ENCODE measurements at places on chromosomes 5 and 9.

GRCh38 chr5:130109152-130109551 lies 204.9 kb downstream of the CHSY3 start:
- peak; percentile 90 for DNase-seq

DNA sequence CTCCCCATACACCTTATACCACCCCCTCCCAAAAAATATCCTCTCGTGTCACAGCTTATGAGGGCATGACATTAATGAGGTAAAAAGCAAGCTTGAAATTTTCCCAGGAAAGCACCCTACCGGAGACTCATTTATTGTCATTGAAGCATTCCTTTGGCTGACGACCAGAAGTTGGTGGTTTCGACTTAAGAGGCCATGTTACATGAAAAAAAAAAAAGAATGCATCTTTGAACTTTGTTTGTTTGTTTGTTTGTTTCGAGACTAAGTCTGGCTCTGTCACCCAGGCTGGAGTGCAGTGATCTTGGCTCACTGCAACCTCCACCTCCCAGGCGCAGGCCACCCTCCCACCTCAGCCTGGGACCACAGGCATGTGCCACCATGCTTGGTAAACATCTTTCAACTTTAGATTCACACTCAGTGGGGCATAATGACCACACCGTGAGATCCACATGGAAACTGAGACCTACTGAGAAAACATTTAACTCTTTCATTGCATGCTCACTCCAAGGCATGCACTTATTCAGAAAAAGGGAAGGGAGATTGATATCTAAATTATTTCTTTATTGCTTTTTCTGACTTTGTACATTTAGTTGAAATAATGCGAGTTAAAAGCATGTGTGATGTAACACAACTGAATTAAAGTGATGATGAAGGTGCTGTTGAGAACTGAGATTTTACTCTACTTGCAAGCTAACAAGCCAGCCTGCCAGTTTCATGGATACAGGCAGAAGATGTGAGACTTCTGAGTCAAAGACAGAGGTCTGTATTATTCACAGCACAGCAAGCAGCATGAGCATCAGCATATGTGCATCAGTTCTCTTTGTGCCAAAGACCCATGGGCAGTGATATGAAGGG lies 5.1 kb upstream of the RAB14 start:
- no peak for DNase-seq

DNA sequence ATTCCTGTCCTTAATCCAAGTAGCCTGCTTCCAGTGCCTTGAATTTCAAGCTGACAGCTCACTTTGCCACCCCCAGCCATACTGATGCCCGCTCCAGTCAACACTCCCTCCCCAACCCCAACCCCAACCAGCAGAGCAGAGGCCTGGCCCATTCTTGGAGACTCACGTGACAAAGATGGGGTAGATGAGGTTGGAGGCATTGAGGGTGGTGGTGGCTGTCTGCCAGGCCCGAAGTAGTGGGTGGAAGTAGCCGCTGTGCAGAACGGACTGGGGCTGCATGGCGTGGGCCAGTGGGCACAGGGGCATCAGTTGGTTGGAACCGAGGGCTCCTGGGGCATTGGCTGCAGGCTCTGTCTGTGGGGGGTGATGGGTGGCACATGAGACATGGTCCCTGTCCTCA lies 7.8 kb downstream of the ALAD start:
- no peak for DNase-seq

DNA sequence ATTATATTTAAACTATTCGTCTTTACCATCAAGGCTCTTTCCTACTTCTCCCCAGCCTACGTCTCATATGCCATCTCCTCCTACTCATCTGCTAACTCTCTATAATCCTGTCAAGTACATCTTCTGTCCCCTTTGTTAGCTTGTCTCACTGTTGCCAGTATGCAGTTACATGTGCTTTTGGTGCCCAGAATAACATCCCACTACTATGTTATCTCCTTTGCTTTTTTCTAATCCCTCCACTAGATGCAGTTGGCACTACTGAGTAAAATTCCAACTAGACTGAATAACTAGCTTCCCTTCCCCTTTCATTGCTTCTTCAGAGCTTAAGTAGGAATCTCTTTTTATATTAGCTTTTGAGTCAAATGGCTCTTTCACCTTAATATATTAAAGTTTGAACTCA lies 3.0 kb upstream of the ARRDC3 start:
- DNase-seq: peak; percentile 48

- DNase-seq: no peak
These were observed 111.4 kb upstream of the SLC1A3 start for GRCh38 chr5:36494841-36495601.

DNA sequence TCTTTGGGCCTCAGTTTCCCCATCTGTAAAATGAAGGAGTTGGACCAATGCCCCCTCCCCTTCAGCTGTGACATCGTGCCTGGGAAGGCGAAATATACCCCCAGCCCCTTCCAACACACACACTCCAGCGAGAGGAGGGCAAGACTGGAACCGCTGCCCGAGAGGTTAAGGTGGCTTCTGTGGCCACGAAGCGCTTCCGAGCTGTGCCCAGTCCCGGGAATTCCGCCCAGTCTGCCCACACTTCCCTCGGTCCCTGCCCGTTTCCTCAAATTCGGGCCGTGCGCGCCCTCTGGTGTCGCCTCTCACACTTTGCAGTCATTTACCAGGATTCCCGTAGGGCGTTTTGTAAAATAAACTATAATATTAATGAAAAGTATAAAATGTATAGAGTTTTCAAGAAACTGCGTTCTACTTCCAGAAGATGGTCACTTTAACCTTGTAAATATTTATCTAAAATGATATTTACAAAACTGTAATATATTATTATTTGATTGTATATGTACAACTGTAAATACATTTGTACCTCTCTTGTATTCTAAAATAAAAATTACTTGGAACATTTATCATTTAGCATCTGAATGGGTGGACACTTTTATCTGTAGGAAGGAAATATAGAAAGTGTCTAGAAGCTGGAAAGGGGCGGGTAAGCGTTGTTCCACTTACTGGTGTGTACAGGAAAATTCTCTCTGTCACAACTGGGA lies 11.0 kb upstream of the EXOSC2 start:
- DNase-seq: peak; percentile 73

DNA sequence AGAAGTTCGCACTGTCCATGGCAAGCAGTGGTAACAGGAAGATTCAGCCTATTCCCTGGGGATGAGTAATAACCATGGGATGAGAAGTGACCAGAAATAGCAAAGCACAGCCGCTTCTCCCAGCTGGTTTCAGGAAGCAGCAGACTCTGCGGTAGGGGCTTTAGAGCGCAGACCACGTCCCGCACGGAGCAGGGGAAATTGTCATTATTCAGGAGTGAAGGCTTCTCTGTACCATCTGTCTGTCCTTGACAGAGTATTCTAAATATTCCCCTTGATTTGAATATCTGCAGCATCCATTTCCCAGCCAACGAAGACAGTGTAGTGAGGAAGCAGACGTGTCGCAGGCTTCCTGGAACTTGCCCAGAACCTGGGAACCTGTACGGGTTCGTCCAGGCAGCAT lies 159.6 kb downstream of the NXNL2 start:
- DNase-seq: no peak

DNA sequence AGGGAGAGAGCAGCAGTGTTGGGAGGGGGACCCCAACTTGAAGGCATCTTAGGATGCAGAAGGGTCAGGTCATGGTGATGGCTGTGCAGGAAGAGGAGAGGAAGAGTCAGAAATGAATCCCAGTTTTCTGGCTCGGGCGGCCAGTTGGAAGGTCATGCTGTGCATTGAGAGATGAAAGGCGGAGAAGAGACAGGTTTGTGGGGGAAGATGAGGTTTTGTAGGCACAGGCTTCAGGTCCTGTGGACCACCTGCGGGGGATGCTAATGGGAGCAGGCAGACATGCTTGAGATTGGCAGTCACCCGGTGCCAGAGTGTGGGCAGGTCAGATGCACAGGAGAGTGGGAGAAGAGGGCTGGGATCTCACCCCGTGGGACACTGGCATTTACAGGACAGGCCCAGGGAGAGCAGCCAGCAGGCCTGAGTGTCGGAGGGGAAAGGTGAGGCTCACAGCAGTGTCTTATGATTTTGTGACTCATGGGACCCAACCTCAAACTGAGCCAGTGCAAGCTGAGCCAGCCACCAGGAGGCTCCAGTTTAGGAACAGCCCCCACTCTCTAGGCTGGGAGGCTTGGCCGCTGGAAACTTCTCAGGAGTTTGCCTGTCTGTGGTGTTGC lies 17.5 kb downstream of the STXBP1 start:
- no peak for DNase-seq

DNA sequence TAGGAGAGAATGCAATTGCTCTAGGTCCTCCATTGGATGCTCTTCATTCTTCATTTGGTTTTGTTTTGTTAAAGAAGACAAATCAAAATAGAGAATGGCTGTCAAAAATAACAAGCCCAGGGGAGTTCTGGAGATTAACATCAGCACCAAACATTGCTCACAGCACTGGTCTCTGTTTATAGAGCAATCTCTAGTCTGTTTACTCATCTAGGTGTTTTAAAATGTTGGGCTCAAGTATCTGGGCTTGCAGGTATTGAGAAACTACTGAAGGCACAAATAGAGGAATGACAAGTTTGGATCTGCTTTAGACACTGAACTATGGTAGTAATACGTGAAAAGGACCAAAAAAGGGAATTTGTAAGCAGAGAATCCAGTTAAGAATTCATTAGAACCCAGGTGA lies 77.0 kb upstream of the TMC1 start:
- DNase-seq: no peak

DNA sequence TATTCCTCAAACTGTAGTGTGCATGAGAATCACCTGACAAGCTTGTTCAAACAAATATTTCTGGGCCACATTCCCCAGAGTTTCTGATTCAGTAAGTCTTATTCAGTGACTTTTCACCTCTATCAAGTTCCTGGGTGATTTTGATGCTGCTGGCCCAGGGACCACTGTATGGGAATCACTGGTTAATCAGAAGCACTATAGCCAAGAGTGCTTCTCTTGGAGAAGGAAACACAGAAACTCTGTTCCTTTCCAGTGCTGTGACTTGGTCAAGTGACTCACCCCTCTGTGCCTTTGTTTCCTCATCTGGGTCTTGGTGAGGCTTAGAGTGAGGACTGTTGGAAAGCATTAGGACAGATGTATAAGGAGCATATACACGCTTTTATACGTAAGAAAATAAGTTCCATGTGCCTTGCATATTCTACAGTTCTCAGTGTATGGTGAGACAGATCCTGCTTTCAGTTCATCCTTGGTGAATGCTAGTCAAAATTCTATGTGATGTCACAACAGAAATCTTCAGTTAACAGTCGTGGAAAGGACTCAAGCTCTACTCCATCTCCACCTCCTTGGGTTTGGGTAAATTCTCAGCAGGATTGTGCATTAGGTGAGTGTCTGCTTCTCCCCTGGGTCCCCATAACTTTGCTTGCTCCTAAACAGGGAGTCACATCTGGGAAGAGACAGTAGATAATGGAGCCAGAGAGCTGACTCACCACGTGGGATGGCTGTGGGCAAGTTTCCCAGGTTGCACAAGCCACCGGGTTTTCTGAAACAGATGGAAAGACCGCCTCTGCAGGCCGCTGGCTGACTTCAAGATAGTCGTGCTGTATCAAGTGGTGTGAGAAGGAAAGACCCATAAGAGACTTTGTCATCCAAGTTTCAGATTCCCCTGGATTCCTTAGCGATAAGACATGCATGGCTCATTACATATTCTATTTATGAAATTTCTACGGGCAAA lies 117.0 kb downstream of the NXNL2 start:
- no peak for DNase-seq

- no peak for DNase-seq
These were observed 186.1 kb upstream of the PRLR start for GRCh38 chr5:35416217-35416988.

GRCh38 chr9:5553211-5553610 lies 42.9 kb downstream of the PDCD1LG2 start:
- DNase-seq: no peak

DNA sequence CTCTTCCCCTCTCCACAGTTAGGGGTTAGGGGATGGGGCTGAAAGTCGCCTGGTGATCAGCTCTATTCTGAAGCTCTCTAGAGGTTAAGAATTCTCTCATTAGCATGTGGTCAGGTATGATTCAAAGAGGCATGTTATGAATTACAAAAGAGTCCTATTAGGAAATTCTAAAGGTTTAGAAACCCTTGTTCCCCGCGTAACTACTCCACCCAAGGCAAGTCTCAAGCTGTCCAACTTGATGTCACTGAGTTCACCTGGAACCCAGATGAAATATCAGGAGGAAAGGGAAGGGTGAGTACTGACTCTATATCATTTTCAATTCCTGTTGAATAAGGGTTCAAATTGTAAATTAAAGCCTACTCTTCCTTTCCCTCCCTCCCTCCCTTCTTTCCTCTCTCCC lies 18.1 kb upstream of the RNF145 start:
- no peak for DNase-seq

GRCh38 chr9:69976152-69976551 lies 67.5 kb upstream of the MAMDC2 start:
- DNase-seq: no peak

DNA sequence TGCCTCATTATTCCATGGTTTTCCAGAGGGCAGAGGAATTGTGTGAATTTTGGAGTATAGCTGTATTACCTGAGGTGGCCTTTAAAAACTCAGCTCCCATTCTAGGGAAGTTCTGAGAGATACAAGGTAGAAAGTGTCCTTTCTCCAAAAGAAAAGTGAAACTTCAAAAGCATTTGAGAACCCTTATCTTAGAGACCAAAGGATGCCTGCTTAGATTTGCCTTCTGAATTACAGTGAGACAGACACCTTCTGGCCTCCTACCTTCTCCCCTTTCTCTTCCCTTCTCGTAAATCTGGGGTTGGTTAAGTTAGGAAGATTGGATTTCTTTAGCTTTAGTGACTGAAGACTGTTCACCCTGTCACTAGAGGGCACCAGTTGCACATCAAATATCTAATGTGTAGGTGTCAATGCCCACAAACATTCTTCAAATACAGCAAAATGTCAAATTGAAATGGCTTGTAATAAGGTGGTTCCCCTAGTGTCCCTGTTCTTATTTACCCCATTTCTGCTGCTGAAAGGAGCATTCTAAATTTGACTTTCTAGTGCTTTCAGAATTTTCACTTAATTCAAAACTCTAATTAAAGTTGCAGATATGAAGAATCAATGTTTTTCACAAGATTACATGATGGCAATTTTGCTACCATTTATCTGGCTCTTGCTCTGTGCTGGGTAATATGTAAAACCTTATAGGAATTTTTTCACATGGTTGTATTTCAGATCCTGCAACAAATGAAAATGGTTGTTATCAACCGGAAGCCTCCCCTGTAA lies 46.7 kb downstream of the PRRC1 start:
- peak; percentile 81 for DNase-seq

DNA sequence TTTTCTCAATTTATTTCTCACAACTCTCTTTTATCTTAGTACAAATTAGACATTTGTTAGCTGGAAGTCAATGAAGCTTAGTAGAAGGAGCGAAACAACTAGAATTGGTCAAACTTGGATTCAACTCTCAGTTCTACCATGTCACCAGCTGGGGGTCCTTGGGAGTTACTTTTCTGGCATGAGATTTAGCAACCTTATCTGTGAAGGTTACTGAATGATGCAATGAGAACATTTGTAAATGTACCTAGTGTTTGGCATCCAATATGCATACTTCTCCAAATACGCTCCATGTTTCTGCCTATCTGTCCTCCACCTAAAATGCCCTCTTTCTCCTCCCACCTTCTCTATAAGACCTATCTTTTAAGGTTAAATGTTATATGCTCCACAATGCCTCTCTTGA lies 6.3 kb downstream of the HNRNPA0 start:
- DNase-seq: no peak

- DNase-seq: no peak
These were observed 5.1 kb downstream of the RCL1 start for GRCh38 chr9:4797854-4798150.

All from Kasumi-1 (cell line).